ENCODE measurements at places on chromosomes 7 and 10.

- DNase-seq, result no peak
Observed at GRCh38 chr7:91988213-91988612, 47.6 kb downstream of the AKAP9 start.

DNA sequence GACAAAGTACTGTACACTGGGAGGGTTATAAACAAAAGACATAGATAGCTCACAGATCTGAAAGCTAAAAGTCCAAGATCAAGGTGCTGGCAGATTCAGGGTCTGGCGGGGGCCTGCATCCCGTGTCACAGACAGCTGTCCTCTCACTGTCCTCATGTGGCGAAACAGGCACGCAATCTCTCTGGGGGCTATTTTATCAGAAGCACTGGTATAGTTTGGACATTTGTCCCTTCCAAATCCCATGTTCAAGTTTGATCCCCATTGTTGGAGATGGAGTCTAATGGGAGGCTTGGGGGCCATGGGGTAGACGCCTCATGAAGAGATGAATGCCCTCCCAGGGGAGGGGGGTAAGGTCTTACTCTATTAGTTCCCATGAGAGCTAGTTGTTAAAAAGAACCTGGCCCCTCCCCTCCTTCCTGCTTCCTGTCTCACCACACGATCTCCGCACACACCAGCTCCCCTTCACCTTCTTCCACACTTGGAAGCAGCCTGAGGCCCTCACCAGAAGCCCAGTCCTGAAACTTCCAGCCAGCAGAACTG, 72.5 kb upstream of the UCN3 start:
- no peak for DNase-seq

DNA sequence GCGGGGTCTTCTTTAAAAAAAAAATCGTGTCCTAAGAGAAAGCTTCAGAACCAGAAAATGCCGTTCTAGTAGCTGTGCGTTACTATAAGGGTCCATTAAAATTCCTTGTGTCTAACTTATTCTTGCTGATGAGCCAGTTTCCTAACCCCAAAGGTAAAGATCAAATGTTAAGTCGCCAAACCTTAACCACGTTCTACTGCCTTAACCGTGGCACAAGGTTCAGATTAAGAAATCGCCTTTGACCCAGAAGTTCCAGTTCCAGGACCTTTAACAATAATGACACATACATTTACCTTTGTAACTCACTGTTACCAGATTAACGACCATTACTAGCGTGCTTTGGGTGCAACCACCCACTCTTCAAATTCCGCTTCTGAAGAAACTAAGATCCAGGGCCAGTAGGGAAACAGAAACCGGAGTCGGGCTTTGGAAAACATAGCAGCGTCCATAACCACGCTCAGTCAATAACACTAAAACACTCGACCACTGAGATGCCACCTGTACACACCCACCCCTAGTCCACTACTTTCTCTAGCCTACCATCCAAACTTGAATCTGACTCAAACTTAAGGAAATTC, 620 bp downstream of the BET1 start:
- peak; percentile 13 for DNase-seq

DNA sequence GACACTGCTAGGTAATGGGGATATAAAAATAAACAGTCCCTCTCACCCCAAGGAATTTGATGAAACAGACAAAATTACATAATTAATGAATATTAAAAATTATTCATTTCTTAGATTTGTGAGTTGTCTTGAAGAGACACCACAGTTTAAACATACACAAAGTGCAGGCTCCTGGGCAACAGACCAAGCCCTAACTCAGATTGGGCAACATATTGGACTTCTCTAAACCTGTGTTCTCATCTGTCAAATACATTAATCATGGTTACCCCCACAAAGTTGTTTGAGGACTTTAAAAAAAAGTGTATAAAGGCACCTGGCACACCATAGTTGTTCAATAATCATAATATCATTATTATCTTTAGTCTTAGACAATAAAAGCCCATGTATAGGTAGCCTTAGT, 62.5 kb upstream of the CAPZA2 start:
- DNase-seq, result no peak
